DMS153 (cell line): ENCODE measurements at places on chromosomes 12 and 14.

- DNase-seq, result no peak
Observed at GRCh38 chr12:80129895-80130530, 30.7 kb downstream of the OTOGL start.

DNA sequence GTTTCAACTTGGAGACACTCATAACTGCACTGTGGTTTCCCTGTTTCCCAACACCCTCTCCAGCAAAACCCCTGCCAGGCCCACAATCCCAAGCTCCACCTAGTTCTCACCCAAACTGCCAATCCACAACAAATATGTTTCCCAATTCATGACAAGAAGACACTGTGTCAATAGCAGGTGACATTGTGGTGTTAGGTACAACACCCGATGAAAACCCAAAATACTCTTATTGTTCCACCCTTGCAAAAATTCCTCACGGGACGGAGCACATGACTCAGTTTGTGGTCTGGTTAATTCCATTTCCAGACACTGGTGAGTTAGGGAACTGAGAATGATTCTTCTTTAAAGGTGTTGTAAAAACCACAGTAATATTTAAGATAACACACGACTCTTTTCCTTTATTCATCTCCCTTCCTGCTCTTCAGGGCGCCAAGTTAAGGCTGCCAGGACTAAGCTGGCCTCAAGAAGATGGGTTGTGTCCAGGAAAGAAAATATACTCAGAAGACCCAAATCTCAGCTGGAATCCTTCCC is 735.5 kb downstream of the MED13L start:
- DNase-seq, result no peak

GRCh38 chr12:87597114-87597513 is 432.1 kb downstream of the C12orf50 start:
- DNase-seq, result no peak

- DNase-seq, result no peak
Observed at GRCh38 chr14:21042918-21043317, 756 bp downstream of the RNASE7 start.

- no peak for DNase-seq
Observed at GRCh38 chr12:92411687-92412086, 266.0 kb upstream of the BTG1 start.
